ENCODE measurements at places on chromosomes 1 and 21. TPM values are rescaled to one million over a fixed set of nuclear protein-coding genes. Genes with fewer than 3 reads are reported as not detected.
A peak's percentile ranks its signal among the peaks of the same experiment; 100 is the strongest.

Gene KCNK1
- 11.2 TPM for total RNA-seq

Gene ST6GALNAC3
- total RNA-seq, result 0.50 TPM

Gene TMEM54
- 111 TPM for total RNA-seq

Gene RPE65
- total RNA-seq, result not detected

Gene GBP5
- 0.05 TPM for total RNA-seq

Gene TSPAN2
- 14.1 TPM for total RNA-seq

Gene CD1D
- total RNA-seq, result 1.4 TPM

Gene SPATA45
- total RNA-seq, result 0.30 TPM

Gene FCGR3A
- total RNA-seq, result not detected

- DNase-seq, result no peak
Measured at GRCh38 chr1:2175055-2175414, 19.5 kb downstream of the FAAP20 start.

- no peak for DNase-seq
Measured at GRCh38 chr1:228901936-228902681, 166.8 kb downstream of the RHOU start.

DNA sequence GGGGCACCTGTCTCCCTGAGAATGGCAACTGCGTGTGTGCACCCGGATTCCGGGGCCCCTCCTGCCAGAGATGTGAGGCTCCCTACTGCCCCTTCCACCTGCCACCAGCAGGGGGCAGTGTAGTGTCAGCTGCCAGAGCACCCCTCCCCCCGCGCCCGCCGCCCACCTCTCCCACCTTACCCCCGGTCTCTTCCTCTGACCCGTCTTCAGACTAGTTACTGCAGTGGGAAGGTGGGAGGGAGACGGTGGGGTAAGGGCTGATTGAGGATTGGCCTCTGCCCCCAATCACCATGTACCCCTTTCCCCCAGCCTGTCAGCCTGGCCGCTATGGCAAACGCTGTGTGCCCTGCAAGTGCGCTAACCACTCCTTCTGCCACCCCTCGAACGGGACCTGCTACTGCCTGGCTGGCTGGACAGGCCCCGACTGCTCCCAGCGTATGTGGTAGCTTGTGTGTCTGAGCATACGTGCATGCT lies 10.1 kb upstream of the LRRC71 start:
- DNase-seq, result no peak

DNA sequence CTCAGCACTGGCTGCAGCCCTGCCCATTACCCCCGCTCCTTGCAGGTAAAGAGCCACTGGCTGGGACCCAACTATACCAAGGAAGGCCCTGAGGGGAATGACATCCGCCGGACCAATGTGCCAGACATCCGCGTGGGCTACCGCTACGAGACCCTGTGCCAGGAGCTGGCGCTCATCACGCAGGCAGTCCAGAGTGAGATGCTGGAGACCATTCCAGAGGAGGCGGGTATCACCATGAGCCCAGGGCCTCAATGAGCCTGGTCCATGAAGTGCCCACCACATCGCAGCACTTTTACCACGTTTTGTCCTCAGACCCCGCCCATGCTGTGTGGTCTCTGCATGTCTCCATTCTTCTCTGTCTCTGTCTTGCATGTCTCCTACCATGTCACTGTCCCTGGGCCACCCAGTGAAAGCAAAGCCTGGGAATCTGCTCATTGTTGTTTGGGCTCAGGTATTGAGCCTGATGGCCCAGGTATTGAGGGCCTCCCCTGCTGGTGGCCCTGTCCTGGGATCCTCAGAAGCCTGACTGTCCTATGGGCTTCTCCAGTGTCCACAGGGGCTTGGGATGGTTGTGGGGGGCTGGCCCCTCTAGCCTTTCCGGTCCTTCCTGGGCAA lies 11.4 kb downstream of the AMPD2 start:
- no peak for DNase-seq

DNA sequence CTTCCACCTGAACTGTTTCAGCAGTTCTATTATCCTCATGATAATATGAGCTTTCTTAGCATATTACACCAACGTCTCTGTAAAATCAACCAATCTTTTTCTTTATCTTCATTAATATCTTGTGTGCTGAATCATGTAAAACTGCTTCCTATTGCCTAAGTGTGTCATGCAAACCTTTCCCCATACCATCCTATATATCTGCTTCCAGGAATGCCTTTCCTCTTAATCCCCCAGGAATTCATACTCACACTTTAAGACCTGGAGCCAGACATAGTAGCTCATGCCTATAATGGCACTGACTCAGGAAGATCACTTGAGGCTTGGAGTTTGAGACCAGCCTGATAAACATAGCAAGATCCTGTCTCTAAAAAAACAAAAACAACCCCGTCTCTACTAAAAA lies 183.9 kb downstream of the NRIP1 start:
- DNase-seq, result no peak

DNA sequence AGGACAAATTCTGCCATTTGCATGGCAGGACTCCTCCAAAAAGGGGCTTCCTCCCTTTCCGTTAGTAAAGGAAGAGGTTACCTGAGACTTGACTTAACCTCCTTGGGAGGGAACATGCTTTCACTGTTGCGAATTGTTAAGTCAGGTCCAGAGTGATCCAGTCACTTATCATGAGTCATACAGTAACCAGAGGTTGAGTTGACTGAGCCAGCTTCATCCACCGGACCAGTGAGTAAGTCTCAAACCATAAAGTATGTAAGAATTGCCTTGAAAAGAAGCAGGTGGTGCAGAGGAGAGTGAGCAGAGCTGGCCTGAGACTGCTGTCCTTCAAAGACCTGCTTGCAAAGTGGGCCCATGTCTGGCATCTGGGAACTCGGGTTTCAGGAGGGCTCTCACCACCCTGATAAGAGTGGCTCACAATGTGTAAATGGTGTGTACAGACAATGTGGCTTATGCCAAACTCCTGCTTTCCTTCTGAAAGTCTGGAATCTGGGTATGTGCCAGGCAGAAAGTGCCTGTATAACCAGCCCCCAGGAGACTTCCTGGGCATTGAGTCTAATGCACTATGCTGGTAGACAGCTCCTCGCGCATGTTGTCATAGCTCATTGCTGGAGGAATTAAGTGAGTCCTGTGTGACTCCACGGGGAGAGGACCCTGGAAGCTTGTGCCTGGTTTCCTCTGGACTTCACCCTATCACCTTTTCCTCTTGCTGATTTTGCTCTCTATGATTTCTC lies 84.3 kb upstream of the KLHDC7A start:
- DNase-seq, result peak; percentile 58

DNA sequence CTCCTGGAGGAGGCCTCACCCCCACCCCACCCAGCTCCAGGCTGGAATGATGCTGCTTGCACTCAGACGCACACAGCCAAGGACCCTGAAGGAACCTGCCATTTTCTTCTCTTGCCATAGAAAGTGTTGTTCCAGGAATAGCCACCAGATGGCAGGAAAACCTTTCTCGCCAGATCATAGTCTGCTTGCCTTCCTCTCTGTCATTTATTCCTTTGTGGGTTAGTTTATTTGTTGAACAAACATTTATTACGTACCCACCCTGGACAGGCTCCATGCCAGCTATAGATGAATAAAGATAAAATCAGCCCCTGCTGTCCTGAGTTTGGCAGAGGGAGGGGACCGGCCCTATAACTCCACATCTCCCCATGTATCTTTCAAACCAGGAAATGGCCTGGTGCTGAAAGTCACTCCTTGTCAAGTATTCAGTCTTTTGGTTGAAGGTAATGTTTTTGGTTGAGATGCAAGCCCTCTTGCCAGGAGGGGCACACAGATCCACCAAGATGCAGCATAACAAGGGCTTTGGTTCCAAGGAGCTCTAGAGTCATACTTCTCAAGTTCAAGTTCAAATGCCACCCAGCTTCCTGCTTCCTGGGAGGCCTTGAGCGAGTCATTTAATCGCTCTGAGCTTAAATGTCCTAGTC lies 7.0 kb upstream of the KCNC4 start:
- DNase-seq, result peak; percentile 60

DNA sequence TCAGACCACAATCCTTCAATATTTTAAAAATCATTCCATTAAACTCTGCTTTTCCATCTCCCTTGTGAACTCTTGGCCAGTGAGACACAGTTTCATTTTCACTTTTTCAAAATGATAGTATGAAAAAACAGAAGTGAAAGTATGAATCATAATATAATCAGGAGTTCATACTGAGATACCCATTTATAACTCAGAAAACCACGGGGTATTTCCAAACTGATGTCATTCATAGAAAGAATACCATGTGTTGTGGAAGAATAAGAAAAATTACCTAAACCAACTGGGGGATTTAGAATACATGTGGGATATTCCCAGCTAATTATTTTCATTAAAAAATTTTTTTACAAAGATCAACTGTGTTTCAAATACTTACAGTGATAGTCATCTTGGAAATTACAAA lies 149.9 kb downstream of the MRPL39 start:
- peak; percentile 72 for DNase-seq

DNA sequence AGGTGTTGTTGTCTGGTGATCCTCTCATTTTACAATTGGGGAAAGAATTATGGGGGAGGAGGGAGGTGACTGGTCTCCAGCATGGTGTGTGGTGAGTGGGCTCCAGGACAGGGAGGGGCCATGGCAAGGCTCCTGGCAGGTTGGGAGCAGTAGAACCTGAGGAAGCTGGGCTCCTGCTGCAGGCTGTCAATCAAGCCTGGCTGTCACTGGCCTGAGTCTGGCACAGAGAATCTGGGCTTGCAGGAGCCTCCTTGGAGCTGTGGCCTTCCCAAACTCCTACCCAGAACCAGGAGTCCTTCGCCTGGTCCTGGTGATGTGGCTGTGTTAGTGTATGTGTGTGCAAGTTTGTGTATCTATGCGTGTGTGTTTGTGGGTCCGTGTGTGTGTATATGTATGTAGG lies 131.9 kb upstream of the CSF3R start:
- no peak for DNase-seq

DNA sequence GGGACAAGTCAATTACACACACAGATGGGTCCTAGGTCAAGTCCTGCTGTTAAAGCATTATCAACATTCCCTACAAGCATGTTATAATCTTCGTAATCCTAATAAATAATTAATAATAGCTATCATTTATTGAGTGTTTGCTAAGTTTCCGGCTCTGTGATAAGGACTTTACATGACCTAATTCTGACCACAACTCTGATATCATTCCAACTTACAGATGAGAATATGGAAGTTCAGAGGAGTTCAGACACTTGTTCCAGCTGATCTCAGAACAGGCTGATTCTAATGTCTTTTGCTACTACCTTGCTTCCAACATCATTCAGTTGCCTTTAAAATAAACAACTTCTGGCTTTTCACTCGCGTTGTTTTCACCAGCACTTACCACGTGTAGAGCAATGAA lies 770.1 kb upstream of the CXADR start:
- DNase-seq, result no peak

GRCh38 chr1:36366091-36366661 lies 19.5 kb downstream of the STK40 start:
- no peak for DNase-seq

DNA sequence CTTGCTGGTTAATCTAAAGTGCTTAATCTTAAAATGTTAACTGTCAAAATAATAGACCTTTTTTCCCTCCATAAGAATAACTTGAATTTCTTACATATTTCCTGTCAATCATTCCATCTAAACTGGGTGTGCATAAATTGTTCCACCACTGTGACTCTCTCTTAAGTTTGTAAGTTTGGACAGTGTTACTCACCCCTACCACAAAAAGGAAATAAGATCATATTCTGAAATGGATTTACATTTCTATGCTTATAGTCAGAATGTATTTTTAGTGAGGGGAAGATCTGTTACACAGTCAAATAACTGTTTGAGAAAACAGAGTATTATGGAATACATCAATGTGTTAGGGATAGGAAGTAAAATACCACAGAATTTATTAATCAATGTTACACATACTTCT lies 109.6 kb upstream of the DPYD start:
- DNase-seq, result no peak
